ENCODE measurements at places on chromosomes 16 and 17.

DNA sequence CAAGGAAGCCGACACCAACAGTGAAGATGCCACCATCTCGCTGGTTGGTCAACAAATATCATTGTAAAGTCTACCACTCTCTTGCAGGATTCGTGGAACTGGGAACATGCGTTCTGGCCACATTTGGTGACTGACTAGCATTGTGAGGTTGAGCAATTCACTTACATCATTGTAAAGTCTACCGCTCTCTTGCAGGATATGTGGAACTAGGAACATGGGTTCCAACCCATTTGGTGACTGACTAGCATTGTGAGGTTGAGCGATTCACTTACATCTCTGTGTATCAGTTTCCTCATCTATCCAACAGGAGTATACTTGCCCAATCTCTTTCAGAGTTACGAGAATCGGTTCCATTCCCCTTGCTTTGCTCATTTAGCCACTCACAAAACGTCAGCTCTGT is 42.6 kb upstream of the RPH3AL start:
- DNase-seq, result no peak

DNA sequence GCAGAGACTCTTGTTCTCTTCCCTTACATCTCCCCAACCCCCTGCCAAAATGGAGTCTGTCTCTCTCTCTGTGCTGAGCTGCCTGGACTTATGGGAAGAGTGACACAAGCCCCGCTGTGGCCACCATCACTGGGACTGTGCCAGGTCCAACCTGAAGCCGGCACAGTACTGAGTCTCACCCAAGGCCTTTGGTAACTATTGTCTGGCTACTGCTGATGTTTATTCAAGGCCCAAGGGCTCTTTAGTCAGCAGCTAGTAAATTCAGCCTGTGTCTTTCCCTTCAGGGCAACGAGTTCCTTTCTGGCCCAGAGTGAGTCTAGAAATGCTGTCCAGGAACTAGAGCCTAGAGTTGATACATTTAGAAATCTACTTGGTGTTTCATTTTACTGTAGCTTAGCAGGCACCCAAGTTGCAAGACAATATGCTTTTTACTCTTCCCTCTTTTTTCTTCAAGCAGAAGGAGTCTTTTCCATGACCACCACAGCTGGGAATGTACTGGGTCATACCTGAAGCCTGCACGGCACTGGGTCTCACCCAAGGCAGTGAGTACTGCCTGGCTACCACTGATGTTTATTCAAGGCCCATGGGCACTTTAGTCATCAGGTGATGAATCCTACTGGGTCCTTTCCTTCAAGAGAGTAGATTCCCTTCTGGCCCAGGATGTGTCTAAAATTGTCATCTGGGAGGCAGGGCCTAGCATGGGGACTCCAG is 17.7 kb downstream of the EFCAB5 start:
- DNase-seq, result no peak

GRCh38 chr17:6523330-6523729 is 33.0 kb downstream of the PITPNM3 start:
- DNase-seq, result no peak

GRCh38 chr16:75532791-75533190 is 3.1 kb downstream of the CHST5 start:
- no peak for DNase-seq

GRCh38 chr16:76818606-76819181 is 372.3 kb upstream of the MON1B start:
- DNase-seq, result no peak
